SHP77 treated with DMSO at 0.1 percent for 48 hours (cell line): ENCODE measurements at places on chromosomes 5 and 9.

GRCh38 chr5:60514152-60514551 lies 185.8 kb downstream of the DEPDC1B start:
- DNase-seq, result no peak

GRCh38 chr5:147520450-147520849 lies 10.6 kb upstream of the DPYSL3 start:
- DNase-seq, result no peak

GRCh38 chr9:1050125-1050895 lies at the start of gene DMRT2:
Gene DMRT2, plus strand, starts transcription at chr9:1050357. Its CDS starts 1,257 bp downstream, at chr9:1051614.
- no peak for DNase-seq

- no peak for DNase-seq
These were observed 7.5 kb upstream of the PRLR start for GRCh38 chr5:35237580-35238376.

- no peak for DNase-seq
These were observed 172.3 kb downstream of the SLIT3 start for GRCh38 chr5:169128679-169129078.

DNA sequence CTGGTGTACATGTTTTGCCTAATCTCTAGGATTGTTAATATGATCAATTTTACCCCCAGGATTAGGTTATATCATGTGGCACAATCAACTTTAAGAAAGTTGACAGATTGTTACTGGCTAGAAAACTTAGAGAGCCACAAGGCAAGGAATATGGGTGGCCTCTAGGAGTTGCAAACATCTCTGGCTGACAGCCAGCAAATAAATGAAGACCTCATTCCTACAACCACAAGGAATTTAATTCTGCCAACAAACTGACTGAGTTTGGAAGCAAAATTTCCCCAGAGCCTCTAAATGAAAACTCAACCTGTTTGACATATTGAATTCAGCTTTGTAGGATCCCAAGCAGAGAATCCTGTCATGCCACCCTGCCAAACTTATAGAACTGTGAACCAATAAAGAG lies 196.4 kb upstream of the PTGER4 start:
- DNase-seq, result no peak

DNA sequence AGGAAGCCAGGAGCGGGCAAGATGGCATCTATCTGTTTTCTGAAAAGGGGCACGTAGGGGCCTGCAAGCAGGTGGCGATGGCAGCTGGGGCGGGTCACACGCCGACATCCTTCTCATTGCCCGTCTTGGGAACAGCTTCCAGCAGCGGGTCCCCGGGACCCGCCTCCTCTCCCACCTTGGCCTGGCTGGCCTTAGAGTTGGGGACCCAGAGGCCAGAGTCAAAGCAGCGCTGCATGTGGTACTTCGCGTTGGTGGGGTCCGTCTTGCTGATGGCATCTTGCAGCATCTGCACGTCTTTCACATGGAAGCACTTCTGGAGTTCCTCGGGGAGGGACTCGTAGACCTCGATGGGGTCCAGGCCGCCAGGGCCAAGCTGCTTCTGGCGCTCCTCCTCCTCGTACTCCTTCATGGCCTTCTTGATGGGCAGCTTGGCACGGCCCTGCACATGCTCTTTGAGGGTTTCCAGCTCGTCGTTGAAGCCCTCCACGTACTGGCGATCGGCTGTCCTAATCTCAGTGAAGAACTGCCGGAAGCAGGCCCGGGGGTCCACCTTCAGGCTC lies 127.6 kb upstream of the CLINT1 start:
- no peak for DNase-seq

- no peak for DNase-seq
These were observed 29.9 kb upstream of the TCF7 start for GRCh38 chr5:134084570-134084969.

DNA sequence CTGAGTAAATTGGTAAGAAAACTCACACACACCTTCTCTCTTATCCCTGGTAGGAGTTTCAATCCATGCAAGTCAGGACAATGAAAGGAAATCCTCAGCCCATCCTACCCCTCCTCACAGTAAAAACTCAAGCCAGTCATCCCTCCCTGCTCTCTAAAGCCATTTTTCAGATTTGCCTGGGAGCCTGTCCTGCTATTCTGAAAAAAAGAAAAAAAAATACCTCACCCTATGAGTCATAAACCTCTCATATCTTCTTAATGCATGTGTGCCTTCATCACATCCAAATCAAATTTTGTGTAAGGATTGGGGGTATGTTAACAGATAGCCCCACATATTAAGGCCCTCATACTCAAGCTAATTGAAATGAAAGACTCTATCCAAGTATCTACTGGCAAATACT lies 14.1 kb downstream of the UGT3A2 start:
- no peak for DNase-seq

DNA sequence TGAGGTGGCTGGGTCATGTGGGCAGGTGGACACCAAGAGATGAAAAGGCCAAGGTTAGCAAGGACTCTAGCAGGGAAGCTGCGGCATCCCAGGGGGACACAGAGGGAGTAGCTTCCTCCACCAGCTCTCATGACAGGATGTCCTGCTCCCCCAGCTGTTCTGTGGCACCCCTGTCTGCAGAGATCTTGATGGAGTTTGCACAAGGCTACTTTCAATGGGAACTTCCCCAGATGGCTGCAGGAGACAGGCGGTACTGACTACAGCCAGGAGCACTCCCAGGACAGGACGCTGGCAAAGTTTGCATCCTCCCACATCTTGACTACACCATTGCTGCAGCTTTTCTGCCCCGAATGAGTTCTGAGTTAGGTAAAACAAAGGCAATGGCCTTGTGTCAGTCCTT lies 312.8 kb downstream of the TLE4 start:
- no peak for DNase-seq

DNA sequence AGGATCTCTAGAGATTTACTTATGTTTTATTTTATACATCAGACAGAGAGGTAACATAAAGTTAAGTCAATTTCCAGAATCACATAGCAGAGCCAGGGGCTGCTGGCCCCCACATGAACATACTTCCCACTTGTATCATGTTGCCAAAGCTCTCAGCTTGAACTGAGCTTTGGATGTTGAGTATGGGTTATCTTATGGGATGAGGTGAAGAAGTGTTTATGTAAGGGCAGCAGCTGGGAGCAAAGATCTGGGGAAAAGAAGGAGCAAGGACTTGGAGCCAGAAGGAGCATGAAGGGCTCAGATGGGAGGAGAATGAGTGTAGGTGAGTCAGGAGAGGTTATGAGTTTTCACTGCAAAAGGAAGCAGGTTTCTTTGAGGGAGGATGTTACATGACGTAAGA lies 72.0 kb downstream of the MROH2B start:
- DNase-seq, result no peak

- DNase-seq, result no peak
These were observed 59.1 kb upstream of the SH3GL2 start for GRCh38 chr9:17519761-17520160.

- DNase-seq, result no peak
These were observed 220.3 kb upstream of the IER5L start for GRCh38 chr9:129398101-129398960.

DNA sequence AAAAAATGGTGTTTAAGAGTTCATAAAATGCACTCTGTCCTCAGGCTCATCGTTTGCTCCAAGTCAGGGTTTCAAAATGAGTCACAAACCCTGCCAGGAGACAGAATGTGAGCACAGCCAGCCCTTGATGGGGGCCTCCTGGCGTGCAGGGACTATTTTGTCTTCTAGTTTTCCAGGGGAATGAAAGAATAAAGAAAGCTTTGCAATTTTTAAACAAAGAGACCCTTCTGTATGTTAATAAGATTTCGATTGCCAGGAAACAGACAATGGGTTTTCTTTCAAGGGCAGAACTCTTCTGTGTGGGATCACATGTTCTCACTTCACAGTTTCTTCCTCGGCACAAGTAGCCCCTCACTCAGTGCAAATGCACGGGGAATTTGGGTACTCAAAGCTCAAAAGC lies 121.4 kb upstream of the C6 start:
- no peak for DNase-seq

DNA sequence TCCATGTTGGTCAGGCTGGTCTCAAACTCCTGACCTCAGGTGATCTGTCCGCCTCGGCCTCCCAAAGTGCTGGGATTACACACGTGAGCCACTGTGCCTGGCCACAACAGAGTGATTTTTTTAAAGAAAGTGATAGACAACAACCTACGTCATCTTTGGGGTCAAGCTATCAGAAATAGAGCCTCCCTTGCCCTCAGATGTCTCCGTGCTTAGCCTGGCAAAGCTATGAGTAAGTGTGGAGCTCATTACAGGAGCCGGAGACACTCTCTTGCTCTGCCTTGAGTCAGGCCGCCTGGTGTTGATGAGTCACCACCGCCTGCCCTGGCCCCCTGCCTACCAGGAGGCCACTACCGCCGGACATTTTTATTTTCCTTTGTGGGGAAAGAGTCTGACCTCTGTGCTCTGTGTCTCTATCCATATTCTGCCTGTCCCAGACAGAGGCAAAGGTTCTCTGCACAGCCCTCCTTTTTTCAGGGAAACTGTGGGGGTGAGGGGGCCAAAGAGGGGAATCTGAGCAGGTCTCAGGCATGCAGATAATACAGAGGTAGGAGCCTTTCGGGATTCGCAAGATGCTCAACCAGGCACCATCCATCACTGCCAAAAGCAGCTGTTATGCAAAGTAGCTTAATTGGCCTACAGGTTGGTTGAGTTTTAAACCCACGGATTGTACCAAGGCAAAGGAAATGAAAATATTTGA lies 123.7 kb upstream of the CPEB4 start:
- peak; percentile 56 for DNase-seq

DNA sequence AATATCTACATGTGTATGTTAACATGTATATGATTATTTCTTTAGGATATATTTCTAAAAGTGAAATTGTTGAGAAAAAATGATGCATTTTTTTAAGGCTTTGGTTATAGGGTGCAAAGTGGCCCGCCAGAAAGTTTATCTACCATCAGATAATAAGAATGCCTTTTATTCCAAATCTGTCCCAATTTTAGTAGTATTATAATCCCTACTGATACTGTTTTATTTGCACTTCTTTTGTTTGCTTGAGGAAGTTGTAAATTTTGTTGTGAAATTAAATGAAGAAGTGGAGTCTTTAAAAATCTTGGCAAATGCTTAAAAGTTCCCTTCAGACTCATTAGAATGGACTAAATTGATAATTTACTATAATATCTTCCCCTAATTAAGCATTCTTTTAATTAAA lies 73.0 kb downstream of the NIPBL start:
- no peak for DNase-seq

DNA sequence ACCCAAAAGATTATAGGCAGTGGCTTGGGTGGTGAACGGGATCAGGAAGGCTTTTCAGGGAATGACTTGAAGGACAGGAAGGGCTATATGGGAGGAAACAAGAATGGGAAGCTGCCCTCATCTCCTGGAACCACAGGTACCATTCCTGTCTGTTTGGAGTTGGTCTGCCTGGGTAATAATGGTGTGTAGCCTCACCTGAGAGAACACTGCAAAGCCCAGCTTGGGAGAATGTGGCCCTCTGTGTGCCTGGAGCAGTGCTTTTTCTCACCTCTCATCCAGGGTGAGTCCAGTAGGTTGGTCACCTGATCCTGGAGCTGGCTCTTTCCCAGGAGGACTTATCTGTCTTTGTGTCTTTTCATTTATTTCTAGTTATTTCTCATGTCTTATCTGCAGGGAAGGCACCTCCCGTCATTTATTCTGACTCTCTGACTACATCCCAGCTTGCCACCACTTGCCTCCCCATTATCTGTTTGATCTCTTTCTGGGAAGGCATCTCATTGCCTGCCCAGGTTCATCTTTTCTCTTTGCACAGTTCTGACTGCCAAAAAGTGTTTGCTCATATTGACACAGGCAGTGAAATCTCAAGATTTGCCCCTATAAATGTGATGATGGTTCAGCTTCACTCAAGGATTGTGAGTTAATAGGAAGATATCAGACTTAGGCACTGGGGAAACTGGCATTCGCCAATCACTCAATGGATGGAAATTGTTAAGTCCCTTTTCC lies 22.5 kb upstream of the OR2S2 start:
- no peak for DNase-seq

GRCh38 chr5:128345247-128345646 lies 192.8 kb downstream of the FBN2 start:
- no peak for DNase-seq

- DNase-seq, result no peak
These were observed 68.9 kb downstream of the CSF2 start for GRCh38 chr5:132142459-132142858.

DNA sequence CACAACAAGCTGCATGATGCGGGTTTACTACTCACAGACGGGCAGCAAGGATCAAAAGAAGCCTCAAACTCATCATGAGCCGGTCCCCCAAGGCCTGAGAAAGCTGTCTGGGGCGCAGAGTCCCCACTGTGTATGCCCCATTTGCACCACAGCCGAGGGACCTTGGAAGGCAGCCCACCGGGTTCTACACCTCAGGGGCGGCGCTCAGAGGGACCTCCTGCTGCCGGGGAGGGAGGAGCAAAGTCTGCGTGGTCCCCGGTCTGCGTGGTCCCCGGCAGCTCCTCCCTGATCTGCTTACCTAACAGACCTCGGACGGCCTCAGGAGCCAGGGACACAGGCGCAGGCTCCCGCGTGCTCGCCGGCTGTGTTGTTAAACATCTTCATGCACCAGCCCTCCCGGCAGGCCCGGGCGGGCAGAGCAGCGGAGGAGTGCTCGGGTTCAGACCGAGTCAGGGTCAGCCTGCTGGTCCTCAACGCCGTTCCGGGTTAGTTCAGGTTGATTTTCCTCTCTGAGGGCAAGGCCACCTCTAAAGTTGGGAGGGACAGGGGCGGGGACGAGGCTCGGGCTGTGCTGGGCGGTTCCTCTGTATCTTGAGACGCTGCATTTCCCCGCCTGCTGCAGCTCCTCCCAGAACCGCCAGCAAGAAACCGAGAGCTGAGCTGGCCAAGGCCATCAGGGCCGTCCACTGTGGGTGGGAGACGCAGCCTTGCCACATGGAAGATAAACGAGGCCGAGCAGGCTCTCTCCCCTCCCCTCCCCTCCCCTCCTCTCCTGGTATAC lies 74.6 kb downstream of the MRPL36 start:
- no peak for DNase-seq

- no peak for DNase-seq
These were observed 724 bp downstream of the MACROH2A1 start for GRCh38 chr5:135398160-135398854.

DNA sequence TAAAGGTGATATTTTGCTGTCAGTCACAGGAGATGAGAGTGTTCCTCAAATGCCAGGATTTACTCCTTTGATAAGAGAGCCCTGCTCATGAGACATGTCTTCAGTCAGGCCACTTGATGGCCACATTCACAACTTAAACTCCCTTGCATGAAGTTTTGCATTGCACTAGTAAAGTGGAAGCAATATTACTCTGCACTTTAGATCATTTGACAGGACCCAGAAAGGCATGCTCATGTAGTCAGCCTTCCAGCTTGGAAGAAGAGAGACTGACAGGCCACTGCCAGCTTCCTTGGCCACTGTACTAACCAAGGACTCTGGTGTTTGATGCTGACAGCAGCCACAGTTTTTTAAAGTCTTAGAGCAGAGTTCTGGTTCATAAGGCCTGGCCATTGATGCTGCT lies 42.6 kb downstream of the NPR3 start:
- no peak for DNase-seq

DNA sequence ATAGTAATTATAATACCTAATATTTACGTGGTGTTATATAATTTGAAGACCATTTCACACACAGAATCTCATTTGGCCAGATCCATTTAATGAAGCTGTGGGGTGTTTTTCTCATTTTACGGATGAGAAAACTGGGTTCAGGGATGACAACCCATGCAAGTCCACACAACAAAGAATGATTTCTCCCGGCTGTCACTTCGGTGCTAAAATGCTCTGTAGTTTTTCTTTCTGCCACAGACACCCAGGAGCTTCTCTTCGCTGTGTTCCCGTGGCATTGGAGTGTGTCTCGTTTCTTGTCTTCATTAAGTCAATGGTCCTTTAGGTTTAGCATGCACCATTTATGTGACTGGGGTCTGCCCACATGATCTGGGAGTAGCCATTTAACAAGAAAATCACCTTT lies 308.5 kb downstream of the ENC1 start:
- DNase-seq, result no peak
